ENCODE measurements at places on chromosomes 6 and 20.

- DNase-seq, result no peak
Measured at GRCh38 chr6:132268209-132268608, 133.1 kb downstream of the MOXD1 start.

- no peak for DNase-seq
Measured at GRCh38 chr20:58905236-58905635, 52.7 kb downstream of the GNAS start.

DNA sequence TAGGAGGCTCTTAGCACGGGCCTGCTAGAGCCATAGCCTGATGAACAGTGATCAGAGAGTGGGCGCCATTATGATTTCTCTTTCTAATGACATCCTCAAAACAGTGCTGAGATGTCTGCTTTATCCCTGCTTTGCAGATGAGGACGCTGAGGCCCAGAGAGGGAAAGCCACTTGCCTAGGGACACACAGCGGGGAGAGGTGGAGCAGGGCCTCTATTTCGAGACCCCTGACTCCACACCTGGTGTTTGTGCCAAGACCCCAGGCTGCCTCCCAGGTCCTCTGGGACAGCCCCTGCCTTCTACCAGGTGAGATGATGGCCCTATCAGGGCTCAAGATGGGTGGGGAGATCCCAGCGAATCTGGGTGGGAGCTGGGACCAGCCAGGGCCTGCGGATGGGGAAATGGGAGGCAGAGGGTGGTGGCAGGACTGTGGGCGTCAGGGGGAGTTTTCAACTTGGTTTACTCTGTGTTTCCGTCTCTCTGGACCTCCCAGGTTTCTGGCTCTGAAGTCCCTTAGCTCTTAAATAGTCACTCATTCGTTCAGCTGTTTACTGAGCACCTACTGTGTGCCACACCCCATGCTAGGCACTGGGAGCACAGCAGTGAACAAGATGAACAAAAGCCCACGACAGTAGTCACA is 36.7 kb downstream of the SRC start:
- DNase-seq, result no peak

- DNase-seq, result no peak
Measured at GRCh38 chr6:84052883-84053241, 19.3 kb downstream of the MRAP2 start.

DNA sequence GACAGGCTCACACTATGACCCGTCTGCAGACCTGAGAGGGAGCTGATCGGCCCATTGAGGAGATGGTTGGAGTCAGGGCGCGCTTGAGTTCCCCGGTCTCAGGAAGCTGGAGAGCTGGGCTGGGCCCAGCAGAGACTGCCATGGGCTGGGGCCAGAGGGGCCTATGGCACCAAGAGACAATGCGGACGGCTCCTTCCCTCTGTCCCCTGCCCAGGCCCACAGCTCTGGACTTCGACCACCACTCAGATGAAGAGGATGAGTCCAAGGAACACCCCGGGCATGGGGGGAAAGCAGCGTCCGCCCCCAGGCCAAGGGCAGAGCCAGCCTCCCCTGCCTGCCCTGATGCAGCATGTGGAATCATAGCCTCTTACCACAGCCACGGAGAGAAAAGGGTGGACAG is 40.2 kb upstream of the PHACTR3 start:
- DNase-seq, result no peak

DNA sequence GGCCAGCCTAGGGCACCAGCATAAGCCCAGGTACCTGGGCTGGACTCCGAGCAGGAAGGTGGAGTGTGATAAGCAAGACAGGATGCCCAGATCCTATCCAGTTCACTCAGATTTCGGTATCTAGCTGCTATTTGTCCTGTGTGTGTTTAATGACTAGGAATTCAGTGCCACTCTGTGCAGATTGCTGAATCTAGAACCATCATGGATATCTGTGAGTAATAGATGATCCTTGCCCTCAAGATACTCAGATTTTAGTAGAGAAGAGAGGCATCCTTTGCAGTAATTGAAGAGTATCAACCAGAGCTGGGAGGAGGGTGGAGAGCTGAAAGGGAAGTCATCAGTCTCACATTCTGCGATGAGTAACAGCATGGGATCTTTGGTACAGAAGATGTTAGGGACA is 155.0 kb upstream of the ARID1B start:
- DNase-seq, result no peak
